ENCODE measurements at places on chromosomes 5 and 9.

DNA sequence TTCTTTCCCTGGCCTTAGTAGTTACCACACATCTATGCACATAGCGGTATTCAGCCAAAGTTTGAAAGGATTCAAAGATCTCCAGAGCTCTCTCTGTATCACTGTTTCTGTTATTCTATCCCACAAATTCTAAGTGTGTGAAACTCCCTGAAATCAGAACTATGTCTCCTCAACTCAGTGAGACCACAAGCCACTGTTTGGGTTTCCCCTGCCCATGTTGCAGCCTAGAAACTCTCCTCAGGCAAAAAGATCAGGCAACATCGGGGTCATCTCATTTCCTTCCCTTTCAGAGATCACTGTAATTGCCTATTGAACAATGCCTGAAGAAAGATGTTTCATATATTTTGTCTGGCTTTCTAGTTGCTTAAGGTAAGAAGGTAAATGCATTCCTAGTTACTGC, 135.6 kb downstream of the TMC1 start:
- DNase-seq, result no peak

- DNase-seq, result no peak
Observed at GRCh38 chr5:120293796-120294195, 170.3 kb upstream of the PRR16 start.

DNA sequence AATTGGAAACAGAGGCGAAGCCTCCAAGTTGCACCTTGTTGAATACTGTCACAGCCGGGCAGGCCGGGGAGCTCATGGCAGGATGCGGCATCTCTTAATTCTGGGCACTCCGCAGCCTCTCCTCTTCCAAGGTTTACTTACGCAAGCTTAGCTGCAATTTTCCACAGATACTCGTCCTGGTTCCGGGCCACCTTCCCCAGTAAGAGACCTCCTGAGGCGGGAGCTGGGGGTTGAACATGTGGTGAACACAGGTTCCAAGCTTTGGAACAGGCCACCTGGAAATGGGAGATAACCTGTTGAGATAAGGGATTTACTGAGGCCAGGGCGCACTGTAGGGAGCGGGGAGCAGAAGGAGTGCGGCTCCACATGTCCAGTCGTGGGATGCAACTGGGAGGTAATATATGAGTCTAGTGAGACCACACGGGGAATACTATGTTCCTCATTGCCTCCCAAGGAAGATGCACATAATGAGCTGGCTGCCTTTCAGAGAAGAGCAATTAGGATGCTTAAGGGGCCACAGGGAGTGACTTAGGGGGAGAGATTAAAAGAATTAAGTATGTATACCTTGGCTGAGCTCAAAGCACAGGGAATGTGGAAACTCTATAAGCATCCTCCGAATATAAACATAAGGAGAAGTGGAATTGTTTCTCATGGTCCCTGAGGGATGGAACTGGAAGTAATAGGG, 335.2 kb downstream of the CWC27 start:
- DNase-seq, result peak; percentile 25

GRCh38 chr5:74085186-74085585, 459.2 kb downstream of the ARHGEF28 start:
- peak; percentile 57 for DNase-seq

DNA sequence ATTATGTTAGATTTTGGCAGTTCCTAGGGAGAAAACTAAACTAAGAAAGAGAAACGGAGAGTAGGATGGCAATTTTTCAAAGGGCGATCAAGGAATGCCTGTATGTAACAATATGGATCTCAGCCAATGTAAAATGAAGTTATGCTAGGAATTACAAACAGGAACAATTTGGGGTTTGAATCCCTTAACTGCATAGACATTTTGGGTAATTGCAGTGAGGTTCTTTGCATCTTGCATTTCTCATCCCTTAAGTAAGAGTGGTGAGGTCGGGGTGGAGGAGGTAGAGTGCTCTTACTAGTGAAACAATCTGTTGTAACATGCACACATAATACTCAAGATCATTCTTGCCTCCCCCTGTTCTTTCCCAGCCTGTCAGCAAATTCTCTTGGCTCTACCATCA, 137.6 kb downstream of the NPR3 start:
- DNase-seq, result no peak

- no peak for DNase-seq
Observed at GRCh38 chr9:72581694-72582093, 60.3 kb downstream of the TMC1 start.

- DNase-seq, result no peak
Observed at GRCh38 chr5:75824323-75824722, 107.1 kb upstream of the POC5 start.

GRCh38 chr9:80836013-80836412, 853.3 kb downstream of the TLE1 start:
- no peak for DNase-seq

- DNase-seq, result no peak
Observed at GRCh38 chr5:98742396-98743073, 30.9 kb upstream of the RGMB start.

GRCh38 chr5:9712506-9712905, 82.4 kb upstream of the TAS2R1 start:
- DNase-seq, result no peak

DNA sequence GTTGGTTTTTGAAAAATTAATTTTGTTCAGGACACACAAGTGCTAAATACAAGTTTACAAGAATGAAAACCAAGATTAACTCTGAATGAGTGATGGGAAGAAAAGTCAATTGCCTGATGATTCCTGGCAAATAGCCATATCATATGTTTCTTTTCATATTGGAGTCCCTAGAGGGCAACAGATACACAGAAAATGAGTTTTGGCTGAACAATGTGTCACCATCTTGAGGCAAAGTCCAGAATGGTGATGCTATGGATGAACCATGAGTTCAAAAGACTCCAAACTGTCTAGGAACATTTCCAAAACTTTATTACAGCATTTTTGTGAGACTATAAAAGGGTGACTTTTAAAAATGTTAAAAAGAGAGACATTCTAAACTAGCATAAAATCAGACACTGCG, 382.9 kb downstream of the TMEM161B start:
- DNase-seq, result no peak

DNA sequence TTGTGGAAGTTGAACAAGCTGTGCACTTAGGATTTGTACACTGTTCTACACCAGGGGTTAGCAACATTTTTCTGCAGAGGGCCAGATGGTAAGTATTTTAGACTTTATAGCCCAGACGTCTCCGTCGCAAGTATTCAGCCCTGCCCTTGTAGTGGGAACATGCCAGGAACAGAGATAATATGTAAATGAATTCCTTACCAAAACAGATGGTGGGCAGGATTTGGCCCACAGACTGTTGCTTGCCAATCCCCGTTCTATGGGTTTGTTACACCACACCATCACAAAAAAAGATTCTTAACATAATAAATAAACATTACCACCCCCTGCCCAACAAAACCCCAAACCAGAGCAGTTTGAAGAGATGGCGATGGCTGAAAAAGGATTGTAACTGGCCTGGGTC, 74.3 kb downstream of the AMBP start:
- no peak for DNase-seq

DNA sequence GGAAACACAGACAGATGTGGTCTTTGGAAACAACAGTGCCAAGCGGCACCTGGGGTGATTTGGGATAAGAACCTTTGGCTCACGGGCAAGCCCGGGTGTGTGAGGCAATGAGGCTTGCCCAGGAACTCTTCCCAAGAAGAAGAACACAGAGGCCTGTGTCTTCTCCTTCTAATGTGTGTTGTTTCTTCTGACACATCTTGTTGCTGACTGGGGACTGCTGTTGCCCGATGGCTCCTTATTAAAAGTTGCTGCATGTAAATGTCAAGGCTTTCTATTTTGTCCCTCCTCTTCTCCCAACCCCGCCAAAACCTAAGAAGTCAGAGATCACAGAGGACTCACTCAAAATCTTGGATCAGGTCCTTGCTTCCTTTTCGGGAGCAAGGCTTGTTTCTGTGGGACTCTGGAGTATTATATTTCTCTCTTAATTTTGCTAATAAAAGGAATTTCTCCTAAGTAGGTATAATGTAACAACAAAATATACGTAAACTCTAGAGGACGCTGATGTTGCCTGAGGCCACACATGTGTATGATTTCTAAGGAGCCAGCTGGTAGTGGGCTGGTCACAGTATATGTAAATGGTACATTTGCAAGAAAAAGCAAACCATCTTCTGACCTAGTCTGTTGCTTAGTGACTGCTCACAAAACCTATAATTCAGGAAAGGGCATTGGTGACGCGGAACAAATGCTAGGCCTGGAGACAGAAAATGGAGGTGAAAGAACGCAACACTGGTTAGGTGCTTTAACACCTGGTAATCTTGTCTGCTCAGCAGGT, 232.5 kb downstream of the GADD45G start:
- no peak for DNase-seq

DNA sequence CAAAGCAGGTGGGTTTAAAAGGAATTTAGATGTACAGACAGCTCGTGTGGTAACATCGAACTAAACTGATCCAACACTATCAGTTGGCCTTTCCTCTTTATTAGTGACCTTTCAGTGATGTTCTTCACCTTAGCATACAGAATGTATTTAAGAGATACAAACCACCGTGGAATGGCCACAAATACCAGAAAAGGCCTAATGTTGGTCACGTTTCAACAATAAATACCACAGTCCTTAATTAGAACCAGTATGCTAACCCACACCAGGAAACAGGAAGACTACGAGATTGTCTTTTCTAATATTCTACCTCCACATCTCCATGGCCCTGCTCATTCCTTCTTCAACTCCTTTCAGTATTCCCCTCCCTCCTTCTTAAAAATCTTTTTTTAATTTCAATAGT, 40.4 kb downstream of the GNAQ start:
- DNase-seq, result no peak

GRCh38 chr9:134957945-134958227, 40.2 kb upstream of the FCN1 start:
- DNase-seq, result no peak

GRCh38 chr9:114472765-114473446, 32.4 kb downstream of the WHRN start:
- no peak for DNase-seq

GRCh38 chr5:31809050-31809870, 170.3 kb downstream of the PDZD2 start:
- DNase-seq, result no peak

- no peak for DNase-seq
Observed at GRCh38 chr9:93129286-93129685, 4.8 kb downstream of the NINJ1 start.

All from DMS79 treated with DMSO at 0.1 percent for 48 hours (cell line).